ENCODE measurements at places on chromosomes 11 and 22.

DNA sequence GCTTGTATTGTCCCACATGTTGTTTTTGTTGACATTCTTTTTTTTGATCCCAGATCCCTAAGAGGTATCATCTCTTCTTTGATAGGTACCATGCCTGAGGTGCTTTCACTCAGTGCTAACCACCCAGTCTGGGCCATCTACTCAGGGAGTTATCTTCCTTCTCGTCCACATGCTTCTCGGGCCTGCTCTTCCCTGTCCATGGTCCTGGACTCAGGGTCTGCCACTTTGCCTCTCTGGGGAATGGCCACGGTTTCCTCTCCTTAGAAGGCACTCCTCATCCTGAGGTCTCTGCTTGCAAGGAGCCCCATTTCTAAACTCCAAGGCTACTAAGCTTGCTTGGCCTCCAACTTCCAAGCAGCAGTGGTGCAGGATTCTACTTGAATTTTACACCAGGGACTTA lies 227.0 kb upstream of the NCAM1 start:
- DNase-seq, result no peak

DNA sequence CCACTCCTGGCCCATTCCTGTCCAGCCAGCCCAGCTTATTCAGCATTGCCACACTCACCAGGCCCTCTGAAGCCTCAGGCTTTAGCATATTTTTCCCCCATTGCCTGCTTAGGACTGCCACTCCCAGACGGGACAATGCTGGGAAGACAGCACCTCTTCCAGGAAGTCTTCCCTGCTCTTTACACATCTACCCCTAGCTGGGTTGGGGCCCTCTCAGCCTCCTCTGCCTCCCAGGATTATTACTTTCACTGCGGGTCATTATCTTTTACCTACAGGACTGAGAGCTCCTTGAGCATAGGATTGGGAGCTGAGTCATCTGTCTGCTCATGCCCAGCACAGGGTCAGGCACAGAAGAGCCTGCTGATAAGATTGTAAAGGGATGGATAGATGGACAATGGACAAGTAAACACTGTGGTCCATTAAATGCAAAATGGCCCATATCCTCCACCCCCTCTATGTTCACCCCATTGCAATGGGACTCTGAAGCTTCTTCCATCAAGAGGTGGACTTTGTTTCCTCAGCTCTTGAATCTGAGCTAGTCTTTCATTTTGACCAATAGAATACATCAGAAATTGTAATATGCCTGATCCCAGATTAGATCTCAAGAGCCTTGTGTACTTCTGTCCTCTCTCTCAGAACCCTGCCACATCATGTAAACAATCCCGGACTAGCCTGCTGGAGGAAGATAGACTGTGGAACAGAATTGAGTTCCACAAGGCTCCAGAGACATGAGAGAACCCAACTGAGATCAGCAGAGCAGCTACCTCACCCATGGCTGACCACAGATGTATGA lies 32.0 kb upstream of the LRRC32 start:
- DNase-seq, result no peak

DNA sequence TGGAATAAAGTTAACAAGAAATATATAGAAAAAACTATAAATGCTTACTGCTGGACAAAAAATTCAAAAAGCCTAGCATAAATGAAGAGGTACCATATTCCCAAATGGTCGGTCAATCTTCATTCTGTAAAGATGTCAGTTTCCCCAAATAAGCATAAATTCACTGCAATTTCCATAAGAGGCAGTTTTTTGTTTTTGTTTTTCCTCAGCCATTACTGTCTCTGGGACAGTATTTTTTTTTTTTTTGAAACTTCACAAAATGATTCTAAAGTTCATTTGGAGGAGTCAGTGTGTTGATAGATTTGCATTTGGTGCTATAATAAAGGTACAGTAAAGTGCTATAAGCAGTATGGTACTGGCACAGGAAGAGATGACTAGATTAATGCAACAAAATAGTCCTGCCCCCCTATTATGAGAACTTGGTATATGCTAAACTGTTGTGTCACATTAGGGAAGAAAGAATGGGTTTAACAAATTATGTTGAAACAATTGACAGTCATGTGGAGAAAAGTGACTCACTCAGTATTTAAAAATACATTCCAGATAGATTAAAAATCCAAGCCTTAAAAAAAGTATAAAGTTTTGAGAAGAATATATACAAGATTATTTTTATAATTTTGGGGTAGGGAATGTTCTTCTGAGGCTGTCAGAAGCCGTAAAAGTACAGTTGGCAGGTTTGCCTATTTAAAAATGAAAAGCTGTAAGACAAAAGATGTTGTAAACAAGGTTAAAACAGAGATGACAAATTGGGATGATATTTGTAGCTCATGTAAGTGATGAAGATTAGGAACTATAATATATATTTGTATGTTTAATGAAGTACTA lies 2.6 kb upstream of the FTH1 start:
- no peak for DNase-seq

- DNase-seq, result no peak
Observed at GRCh38 chr11:127966821-127967220, 620.5 kb downstream of the ETS1 start.

Measured in NCI-H748 treated with DMSO at 0.1 percent for 48 hours (cell line).